ENCODE measurements at places on chromosomes 12 and 14. TPM values are rescaled to one million over a fixed set of nuclear protein-coding genes. Genes with fewer than 3 reads are reported as not detected.

The TAS2R7 gene
- total RNA-seq, result not detected

DNA sequence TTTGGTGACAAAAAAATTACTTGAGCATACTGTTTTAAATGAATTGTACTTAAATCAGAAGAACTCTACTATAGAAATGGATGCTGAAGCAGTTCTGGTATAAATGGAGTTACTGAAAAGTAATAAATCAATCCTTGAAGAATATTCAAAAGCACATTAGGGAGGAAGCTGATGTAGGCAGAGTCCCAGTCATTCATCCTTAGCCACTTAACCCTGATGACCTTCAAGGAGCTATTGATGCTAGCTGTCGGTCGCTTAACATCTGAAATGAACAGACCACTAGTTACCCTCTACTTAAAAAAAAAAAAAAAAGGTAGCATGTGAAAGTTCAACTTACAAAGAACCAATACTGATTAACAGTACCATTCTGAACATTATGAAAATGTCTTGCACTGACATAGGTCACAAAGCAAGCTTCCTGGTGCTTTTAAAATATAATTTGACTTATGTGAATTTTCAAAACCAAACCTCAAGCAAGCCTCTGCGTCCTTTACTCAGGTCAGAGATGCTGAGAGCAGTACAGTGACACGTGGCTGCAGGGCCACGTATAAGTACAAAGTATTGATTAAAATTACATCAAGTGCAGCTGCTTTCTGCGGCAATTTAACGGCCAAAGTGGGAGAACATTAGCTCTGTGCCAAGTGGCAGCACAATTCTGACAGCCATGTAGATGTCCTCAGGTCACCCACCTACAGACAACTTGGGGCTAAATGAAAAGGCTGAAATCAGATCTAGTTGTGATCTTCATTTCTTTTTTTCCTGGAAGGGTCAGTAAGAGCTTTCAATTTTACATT is 18.1 kb downstream of the PPM1H start:
- no peak overlapping the region for H3K27ac ChIP-seq
- peak; percentile 39 for DNase-seq
- H3K4me1 ChIP-seq, result peaks cover 6% of the 10 kb centered on the region
- no peaks in the 10 kb centered on the region for H3K36me3 ChIP-seq

DNA sequence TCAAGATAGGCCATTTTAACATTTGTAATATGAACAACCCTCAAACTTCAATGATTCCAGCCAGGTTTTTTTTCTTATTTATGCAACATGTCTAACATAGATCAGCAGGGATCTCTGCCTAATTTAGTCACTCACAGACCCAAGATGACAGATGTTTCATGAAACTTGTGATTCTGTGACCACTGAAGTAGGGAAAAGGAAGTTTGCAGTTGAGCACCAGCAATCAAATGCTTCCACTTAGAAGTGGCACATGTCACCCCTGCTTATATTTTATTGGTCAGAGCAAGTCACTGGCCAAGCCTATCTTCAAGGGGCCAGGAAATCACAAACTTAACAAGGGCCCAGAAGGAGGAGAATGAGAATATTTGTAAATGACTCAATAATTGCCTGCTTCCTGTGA is 150.6 kb downstream of the BCAT1 start:
- no peak for DNase-seq
- H3K36me3 ChIP-seq, result no peaks in the 10 kb centered on the region
- no peaks in the 10 kb centered on the region for H3K4me1 ChIP-seq
- no peak overlapping the region for H3K27ac ChIP-seq

GRCh38 chr12:5213336-5213735 is 169.7 kb downstream of the KCNA5 start:
- H3K27me3 ChIP-seq, result no peaks in the 10 kb centered on the region
- no peak for DNase-seq
- H3K4me1 ChIP-seq, result no peaks in the 10 kb centered on the region
- no peaks in the 10 kb centered on the region for H3K36me3 ChIP-seq
- no peak overlapping the region for H3K27ac ChIP-seq
- H3K4me3 ChIP-seq, result no peak overlapping the region

DNA sequence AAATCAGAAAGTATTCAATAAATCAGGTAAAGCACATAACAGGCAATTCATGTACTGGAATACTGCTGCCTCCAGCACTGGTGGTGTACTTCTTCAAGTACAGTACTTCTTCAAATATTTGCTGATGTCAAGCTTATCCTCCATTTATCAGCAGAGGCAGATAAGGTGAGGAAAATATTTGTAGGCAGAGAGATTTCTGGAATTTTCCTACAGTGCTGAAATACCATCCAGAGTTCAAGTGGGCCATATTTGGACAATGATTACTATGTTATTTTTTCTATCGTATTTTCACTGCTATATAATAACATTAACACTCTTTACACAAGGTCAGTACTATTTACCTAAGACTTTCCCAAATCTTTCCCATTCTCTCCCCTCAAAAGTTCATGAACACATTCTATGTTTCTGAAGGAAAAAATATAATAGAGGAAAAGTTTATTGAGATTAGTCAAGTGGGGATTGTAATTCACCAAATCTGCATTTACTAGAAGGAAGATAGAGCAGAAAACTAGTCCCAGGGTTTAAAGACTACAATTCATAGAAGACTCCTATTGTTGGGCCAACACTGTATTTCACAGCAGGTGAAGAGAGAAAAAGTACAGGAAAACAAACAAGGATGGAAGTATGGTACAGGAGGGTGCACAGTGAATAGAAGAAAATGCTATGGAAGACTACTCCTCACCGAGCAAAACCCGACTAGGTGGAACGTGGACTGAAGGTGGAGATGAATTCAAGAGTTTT is 141.1 kb downstream of the PAWR start:
- peaks cover 21% of the 10 kb centered on the region for H3K36me3 ChIP-seq
- H3K4me1 ChIP-seq, result peaks cover 26% of the 10 kb centered on the region
- DNase-seq, result no peak

DNA sequence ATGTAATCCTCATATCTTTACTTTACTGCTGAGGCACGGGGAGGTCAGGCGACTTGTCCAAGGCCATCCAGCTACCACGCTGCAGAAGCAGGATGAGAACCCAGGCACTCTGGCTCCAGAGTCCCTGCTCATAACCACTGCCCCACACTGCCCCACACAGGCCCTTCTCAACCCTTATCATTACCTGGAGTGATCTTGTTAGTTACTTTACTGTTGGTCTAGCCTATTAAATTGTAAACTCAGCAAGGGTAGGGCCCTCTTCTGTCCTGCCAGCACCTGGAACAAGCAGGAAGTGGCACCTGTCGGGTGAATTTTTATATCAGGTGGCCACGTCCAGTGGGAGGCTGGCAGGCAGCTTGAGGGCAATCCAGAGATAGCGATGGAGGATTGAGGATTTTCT is 12.2 kb downstream of the FAIM2 start:
- no peak overlapping the region for H3K4me3 ChIP-seq
- no peak for DNase-seq
- H3K27me3 ChIP-seq, result no peaks in the 10 kb centered on the region
- no peaks in the 10 kb centered on the region for H3K36me3 ChIP-seq

DNA sequence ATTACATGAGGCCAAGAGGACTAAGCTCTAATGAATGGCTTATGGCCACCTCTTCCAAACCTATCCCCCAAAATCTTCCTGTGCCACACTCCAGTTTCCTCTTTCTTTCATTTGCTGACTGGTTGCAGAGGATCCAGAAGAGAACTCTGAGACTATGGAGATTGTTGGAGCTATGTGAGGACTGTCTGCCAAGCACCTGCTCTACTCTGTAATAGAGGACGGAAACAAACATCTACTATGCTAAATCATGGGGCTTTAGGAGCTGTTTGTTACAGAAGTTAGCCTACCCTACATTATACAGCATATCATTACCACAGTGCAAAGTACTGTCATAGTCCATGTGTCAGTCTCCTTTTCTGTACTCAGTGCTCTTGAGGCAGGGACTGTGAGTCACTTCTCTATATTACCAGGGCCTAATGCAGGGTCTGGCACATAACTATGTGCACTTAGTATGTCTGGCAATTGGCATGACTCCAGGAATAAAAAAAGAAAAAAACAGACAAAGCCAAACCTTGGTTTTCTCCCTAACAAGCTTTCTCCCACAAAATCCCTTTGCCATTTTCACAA is 95.1 kb downstream of the RPAP3 start:
- no peaks in the 10 kb centered on the region for H3K36me3 ChIP-seq
- no peaks in the 10 kb centered on the region for H3K27me3 ChIP-seq
- no peak overlapping the region for H3K27ac ChIP-seq
- no peak overlapping the region for H3K4me3 ChIP-seq

DNA sequence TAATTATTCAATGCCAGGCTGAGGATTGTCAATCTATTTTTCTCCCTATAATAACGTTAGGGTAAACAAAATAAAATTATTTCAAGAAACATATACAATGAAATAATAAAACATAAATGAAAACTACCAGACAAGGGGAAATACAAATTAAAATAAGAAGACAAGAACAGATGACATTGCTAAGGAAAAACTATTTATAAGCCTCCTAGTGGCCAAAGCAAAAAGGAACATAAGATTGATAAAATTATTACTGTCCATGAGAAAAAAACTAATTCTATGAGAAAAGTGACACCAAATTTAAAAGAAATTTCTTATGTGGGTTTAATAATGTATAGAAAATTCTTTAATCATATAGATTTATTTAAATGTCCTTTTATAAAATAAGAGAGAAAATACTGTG is 294.7 kb downstream of the TTC6 start:
- H3K4me3 ChIP-seq, result no peak overlapping the region
- no peaks in the 10 kb centered on the region for H3K4me1 ChIP-seq
- H3K27me3 ChIP-seq, result no peaks in the 10 kb centered on the region
- DNase-seq, result no peak
- no peaks in the 10 kb centered on the region for H3K36me3 ChIP-seq

All from endodermal cell (in vitro differentiated cells).